NCI-H1417 treated with DMSO at 0.1 percent for 48 hours (cell line): ENCODE measurements at places on chromosomes 4 and X.

- no peak for DNase-seq
These were observed 93.9 kb downstream of the NSUN7 start for GRCh38 chr4:40843696-40844095.

DNA sequence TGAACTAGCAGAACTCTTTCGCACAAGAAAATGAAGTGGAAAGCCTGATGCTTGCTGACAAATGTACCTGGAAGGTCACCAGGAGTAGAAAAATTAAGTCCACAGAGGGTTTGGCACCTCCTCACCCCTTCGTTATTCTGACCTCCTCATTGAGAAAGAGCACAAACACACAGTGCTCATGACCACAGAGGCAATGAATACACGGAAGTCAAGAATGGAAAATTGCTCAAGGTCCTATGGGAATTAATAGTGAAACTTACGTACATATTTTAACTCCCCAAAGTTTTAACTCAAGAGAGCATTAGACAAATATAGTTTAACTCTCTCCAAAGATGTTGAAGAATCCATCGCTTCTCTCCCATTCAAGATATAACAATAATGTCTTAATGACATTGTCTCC, 83.6 kb upstream of the CAMK2D start:
- DNase-seq = no peak

DNA sequence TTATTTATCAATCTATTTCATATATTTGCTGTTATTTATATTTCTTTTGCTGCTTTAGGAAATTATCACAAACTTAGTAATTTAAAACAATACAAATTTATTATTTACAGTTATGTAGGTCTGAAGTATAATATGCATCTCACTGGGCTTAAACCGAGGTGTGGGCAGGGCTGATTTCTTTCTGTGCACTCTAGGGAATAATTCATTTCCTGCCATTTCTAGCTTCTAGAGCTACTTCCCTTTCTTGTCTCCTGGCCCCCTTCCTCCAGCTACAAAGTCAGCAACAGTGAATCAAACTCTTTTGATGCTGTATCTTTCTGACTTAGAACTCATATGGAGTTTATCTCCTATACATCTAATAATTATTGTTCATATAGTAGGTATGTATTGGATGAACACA, 303.5 kb upstream of the ARSJ start:
- DNase-seq = no peak

GRCh38 chr4:139841464-139842195, 176.0 kb downstream of the MGST2 start:
- DNase-seq = peak; percentile 72

DNA sequence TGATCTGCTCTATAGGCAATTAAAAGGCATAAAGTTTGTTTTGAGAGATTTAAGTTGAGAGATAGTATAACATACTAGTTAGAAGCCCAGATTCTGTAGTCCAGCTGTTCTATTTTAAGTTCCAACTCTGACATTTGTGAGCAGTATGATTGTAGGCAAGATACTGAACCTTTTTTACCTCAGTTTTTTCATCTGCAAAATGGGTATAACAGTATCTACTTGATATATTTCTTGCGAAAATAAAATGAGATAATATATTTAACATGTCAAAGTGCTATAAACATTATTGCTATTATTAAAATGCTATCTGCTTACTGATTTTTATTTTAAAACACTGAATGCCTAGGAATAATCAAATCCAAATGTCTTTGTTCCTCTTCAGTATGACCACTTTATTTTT, 19.2 kb downstream of the TMPRSS11F start:
- no peak for DNase-seq

GRCh38 chr4:35690271-35690670, 554.0 kb downstream of the ARAP2 start:
- DNase-seq = no peak

DNA sequence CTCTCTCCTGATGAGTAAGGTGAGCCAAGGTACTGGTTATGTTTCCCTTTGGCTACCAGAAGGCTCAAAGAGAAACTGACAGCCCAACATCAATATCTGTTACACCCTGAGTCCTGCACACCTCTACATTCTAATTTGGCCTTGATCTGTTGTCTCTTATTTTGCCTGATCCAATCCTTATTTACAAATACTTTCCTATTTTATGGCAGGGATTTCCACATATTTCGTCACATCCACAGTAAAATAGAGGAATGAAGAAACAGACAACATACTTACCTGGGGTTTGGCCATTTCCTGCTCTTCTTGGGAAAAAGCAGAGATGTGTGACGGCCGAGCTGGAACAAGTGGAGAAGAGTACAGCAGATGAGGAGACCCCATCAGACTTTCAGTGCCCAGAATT, 1.5 kb downstream of the ZNF182 start:
- no peak for DNase-seq

DNA sequence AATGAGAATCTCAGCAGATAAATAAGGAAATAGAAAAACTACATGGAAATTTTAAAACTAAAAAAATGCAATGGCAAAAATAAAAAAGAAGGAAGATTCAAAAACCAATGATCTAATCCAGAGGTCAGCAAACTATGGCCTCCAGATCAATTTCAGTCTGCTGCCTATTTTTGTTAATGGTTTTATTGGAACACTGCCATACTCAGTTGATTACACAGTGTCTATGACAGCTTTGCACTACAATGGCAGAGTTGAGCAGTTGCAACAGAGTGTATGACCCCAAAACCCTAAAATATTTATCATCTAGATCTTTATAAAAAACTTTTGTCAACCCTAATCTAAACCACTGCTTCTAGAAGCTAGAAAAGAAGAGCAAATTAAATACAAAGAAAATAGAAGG, 170.3 kb downstream of the RAB28 start:
- DNase-seq = no peak

DNA sequence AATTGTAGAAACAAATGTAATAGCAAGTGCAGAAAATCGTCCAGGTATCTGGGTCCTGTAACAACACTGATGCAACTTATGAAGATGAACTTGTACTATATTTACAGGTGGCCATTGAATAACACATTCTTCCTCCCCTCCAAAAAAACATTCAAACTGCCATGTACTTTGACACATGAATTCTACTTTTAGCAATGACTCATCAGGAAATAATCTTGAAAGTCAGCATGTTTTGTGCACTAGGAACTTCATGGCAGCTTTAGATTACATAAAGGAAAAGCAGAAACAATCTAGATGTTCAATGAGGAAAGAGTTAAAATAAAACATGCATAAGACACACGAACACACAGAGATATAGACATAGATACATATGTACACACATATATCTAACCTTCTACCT, 2.5 kb downstream of the PABPC1L2A start:
- no peak for DNase-seq

- DNase-seq = no peak
These were observed 4.8 kb downstream of the ELK1 start for GRCh38 chrX:47645530-47645929.

DNA sequence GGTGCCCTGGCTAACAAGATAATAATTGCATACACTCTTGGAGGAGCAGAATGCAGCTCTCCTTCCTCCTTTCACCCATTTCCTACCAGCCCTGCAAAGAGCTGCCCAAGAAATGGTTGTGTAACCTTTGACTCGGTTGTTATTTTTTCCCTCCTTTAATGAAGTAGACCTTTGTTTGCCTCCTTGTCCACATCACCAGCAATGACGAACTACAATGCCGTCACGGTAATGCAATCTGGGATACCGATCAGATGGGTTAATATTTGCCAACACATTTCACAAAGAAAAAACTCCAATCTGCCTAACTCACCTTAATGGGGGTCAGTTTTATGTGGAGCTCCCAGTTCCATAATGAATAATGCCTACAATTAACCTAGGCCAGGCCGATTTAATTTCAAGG, 32.0 kb downstream of the GPRIN3 start:
- DNase-seq = no peak

DNA sequence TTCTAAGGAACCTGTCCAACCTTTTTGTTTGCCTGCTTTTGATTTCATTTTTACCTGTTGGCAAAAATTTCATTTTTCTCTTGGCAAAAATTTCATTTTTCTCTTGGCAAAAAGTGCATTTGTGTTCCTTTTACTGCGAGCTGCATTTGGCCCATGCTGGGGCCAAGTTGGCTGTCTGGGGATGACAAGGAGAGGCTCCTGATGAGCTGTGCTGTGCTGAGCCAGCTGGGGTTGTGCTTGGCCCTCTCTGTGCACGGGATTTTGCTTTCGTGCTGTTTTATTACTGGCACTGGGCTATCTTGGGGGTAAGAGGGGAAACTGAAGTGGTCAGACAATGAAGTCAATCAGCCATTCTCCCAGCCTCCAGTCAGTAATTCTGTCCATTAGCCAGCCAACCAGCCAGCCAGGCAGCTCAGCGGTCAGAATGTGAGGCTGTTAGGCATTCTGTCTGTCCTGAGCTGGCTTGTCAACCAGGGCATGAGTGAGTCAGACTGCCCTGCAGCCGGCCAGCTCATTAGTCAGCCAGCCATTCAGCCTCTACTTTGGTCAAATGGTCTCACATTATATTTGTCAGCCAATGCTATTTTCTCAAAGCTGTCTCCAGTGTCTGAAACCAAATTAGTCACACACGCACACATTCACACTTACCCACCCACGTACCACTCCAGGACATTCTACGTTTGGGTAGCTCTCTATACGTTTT, 56.9 kb upstream of the PRPS1 start:
- DNase-seq = no peak

- DNase-seq = peak; percentile 20
These were observed 91.3 kb downstream of the RASGEF1B start for GRCh38 chr4:81380437-81380836.

GRCh38 chrX:113892401-113892800, 691.5 kb upstream of the HTR2C start:
- no peak for DNase-seq

- DNase-seq = no peak
These were observed 47.1 kb downstream of the SLC9A6 start for GRCh38 chrX:136032370-136032769.

DNA sequence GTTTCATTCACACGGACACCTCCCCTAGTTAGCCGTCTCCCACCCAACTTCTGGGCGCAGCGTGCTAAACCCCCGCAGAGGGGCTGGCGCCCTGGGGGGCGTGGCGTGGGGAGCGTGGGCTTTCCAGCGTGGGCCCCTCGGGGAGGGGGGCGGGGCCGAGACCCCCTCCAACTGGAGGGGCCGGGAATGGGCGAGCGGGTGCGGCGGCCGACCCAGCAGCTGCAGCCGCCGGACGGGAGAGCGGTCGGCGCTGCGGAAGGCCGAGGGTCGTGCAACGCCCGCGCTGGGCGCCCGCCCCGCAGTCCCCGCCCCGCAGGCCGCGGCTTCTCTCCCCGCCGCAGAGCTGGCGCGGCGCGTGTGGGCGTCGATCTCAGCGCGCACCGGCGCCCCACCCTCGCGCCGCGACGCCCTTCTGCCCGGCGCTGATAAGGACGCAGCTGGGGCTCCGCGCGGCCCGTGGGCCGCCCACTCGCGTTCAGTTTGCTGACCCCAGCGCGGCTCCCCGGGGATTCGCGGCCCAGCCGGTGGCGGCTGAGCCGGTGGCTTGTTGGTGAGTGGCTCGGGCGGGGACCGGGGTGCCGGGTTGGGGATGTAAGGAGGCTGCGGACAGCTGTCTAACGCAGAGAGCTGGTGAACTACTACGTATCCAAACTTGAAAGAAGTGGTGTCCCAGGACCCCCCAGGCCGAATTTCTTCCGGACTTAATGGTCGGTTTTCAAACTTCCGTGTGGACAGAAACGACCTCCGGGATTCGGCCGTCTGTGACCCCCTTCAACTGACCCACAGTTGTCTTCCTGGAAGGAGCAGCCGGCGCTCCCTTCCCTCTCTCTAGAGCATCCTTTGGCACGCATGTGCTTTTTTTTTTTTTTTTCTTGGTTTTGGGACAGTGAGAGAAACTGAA, 1.5 kb downstream of the FHDC1 start:
- no peak for DNase-seq

GRCh38 chr4:2797545-2798305, 4.8 kb downstream of the SH3BP2 start:
- DNase-seq = no peak

- DNase-seq = no peak
These were observed 223.2 kb downstream of the PRDM5 start for GRCh38 chr4:120699354-120699753.

DNA sequence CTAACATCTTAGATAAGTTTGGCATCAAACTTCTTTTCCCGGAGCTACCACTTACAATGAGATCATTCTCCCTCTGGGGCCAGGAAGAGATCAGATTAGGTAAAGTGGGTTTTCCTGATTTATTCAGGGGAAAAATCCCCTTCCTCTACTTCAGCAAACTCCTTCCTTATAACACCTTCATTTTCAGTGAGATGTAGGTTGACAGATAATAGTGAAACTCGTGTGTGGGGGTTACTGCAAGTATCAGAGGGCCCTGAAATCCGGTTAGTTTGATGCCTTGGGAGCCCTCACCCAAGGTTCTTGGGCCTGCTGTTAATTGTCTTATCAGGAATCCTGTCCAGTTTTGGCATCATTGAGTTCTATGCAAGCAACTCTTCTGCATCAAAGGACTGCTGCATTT, 10.8 kb downstream of the FTHL17 start:
- no peak for DNase-seq

DNA sequence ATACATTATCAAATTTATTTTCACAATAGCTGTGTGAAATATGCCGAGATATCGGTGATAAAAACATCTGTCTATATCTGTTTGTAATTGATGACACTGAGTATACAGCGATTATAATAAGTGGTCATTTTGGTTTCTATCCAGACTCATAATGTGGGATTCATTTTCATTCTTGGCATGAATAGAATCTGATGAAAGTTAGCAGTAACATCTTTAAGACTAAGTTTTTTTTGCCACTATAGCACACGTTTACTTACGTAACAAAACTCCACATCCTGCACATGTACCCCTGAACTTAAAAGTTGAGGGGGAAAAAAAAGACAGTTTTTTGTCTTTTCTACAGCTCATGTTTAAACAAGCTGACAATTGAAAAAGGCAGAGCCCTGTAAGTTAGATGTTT, 86.4 kb downstream of the PPA2 start:
- no peak for DNase-seq

DNA sequence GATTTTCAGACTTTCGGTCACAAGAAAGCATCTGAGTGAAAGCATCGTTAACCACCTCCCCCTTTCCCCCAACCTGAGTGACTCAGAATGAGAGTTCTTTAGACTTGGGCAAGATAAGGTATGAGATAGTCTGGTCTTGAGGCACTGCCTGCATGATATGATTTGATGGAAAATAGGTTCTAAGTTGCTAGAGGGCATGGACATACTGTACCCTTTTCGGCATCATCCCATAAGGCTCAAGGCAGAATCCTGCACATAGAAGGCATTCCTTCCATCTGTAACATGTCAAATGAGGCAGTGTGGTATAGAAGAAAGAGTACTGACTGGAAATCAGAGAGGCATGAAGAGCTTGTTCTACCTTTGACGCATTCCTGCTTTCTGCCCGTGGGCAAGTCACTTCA, 16.8 kb upstream of the AMOT start:
- no peak for DNase-seq
